ENCODE measurements at places on chromosomes 16 and 17. TPM values are rescaled to one million over a fixed set of nuclear protein-coding genes. Genes with fewer than 3 reads are reported as not detected.

- DNase-seq = peak; percentile 39
Measured at GRCh38 chr16:80852261-80852872, 48.0 kb upstream of the CDYL2 start.

- DNase-seq = peak; percentile 94
Measured at GRCh38 chr17:42120770-42121769, at the start of gene KAT2A. TSS of gene KAT2A (minus strand) at chr17:42121367. CDS start at chr17:42121304, 63 bp downstream.

- DNase-seq = no peak
Measured at GRCh38 chr17:44793885-44794842, 35.4 kb downstream of the ADAM11 start.

GRCh38 chr16:56709443-56710040 is 20.4 kb upstream of the NUP93 start:
- no peak for DNase-seq

DNA sequence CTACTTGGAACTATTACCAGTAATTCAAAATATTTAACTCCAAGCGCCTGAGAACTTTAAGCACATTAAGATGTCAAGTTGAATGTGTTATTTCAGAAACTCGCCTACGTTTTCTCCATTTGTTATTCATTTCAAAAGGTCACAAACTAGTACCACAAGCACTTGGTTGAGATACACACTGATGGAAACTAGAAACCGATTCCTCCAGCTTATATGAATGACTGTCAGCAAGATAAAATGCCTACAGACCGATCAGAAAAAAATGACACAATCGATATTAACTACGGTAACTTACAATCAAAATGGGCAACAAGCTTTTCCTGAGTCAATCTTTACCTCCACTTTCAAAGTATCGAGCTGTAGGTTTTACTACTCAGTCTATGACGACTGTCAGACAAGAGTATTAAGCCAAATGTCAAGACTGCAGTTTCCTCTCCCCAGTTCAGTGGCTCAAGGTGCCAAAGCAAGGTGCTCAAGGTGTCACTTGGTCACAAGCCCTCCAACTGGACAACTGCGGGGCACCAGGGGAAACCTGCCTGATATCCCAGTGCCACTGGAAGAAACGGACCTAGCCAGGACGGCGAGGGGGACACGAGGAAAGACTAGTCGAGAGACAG is 678 bp downstream of the SRP68 start:
- no peak for DNase-seq

DNA sequence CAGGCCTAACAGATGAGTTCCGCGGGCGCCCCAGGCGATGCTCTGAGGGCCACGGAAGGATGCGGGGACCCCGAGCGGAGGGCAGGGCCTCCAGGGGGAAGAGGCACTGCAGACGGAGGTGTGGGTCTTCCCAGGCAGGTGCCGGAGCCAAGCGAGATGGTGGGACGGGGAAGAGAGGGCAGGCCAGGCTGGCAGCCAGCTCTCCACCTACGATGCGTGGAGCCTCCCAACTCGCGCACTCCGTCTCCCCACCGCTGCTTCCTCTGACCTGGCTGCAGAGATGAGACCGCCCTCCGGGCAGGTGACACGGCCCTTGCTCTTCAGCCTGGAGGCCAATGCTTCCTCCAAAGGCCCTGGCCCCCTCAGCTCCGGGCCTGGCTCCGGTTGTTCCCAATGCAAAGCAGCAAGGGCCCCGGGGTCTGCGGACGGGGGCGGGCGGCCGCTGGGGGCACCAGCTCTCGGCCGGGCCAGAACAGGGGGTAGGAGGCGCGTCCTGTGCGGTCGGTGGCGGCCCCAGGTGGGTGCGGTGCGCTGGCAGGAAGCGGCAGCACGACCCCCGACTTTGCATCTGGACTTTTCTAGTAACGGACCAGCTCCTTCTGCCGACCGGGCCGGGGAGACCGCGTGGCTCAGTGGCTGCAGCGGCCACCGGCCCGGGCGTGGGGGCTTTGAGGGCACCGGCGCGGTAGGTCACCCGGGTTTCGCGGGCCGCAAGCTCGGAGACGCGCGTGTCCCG is 1.5 kb upstream of the SOX8 start:
- DNase-seq = peak; percentile 59

DNA sequence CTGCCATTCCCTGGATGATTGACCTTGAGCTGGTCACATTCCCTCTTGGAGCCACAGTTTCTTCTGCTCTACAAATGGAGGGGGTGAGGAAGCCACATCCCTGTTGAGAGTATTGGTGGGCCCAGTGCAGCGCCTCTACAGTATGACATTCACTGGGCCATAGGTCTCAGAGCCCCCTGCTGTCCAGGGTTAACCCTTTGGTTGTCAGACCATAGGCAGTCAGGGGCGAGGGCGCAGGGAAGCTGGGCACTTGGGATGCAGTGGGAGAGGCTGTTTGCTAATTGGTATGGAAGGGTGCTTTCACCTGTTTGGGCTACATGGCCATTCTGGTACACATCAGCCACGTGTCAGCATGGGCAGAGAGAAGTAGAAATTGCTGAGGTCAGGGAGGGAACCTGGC is 27.3 kb upstream of the WFDC1 start:
- no peak for DNase-seq

DNA sequence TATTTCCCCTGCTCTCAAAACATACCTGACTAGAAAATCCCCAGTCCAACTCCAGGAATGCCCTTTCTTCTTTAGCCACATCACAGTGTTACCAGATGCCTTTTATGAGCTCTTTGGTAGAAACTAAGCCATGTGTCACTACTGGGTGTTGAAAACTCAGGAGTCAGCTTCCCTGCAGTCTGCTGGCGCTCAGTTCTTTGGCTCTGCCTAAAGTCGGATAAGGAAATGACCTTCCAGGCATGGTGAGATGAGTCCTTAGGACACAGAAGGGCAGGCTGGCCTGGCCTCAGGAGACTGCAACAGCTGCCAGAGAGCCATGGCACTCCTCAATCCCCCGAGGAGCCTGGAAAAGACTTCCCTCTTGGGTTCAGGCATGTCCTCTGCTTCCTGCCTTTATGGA is 89.1 kb downstream of the CDH13 start:
- peak; percentile 78 for DNase-seq

DNA sequence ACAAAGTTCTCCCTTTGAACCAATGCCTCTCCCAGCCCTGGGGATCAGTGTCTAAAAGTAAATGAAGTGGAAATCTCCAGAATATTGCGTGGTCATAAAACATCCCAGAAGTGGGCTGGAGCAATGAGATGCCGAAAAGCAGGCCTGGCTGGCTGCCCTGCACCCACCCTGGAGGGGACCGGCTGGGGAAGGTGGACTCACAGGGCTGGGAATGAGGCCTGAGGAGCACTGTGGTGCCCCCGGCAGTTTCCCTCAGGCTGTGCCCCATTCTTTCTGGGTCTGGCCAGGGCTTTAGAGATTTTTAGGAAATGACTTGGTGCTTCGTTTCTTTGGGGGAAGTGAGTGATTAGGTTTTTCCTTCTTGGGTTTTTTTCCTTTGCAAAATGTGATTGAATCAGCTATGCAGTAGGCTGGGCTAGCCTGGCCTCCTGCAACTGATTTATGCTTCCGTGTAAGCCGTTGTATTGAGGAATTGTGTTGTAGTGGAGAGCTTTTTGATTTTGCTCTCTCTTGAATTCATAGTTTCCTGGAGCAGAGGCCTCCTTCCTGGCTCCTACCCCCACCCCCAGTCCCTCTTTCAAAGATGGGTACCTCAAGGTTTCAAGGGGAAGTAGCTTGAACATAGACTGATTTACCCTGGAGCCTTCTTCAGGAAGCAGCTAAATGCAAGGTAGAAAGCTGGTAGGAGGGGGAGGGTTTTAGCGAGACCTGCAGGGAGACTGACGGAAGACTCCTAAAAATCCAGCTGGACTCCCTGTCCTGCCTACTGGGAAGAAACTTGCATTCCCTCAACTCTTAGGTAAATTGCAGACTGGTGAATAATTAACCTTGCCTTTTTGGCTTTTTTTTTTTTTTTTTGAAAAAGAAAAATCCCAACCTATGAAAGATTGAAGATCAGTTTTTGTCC is 170.2 kb downstream of the RAB11FIP4 start:
- DNase-seq = no peak

DNA sequence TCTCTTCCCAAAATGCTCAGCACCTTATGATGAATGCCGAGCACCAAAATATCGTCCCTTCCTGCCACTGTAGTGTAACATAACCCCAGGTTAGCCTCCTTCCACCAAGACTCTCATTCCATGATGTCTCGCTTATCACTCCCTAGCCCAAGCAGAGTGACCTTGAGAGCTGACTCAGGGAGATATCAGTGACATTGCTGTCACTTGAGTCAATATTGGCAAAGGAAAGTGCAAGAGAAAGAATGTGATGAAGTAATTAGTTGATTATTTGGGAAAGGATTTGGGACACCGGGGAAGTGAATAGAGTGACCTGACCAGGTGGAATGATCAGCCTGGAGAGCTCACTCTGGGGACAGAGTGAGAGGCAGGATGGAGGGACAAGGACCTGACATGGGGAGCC is 2.6 kb upstream of the ANKFN1 start:
- no peak for DNase-seq

DNA sequence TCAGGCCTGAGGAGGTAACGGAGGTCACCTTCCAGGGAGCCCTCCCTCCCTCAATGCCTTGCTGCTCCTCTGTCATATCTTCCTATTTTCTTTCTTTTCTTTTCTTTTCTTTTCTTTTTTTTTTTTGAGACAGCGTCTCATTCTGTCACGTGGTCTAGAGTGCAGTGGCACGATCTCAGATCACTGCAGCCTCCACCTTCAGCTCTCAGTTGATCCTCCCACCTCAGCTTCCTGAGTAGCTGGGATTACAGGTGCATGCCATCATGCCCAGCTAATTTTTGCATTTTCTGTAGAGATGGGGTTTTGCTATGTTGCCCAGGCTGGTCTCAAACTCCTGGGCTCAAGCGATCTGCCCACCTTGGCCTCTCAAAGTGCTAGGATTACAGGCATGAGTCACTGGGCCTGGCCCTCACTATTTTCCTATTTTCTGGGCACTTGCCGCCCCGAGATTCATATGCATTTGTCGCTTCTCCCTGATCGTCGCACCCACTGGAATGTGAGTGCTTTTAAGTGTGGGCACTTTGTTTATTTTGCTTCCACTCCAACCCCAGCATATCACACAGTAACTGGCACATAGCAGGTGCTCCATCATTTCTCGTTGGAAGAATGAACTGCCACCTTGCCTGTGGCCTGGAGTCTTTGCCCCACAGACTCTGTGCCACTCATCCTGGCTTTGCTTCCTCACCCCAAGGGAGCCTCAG is 31.7 kb downstream of the CPNE2 start:
- DNase-seq = no peak

DNA sequence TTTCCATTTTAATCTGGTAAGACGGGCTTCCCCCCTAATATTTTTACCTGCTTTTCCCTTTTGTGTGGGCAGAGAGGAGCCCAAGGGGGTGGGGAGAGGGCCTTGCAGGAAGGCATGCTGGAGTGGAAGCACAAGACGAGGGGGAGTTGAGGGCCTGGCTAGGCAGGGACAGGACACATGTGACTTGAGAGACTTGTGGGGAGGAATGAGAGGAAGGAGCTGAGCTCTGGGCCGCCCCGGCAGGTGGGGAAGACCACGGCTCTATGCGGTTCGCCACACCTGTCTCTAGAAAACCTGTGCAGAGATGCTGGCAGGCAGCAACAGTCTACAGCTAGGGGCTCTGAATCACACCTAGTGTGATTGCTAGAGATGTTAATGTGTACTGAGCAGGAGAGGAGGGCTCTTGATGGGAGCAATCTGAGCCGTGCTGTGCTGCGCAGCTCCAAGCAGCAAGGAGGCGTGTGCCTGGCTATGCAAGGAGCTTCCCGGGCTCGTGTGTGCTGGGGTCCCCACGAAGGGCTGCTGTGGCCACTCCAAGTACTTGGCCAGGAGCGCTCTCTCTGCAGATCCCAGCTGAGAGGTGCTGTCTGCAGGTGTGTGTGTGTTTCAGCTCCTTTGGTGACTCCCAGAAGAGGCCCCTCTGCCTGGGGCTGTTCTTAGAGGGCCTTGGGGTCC is 50.2 kb downstream of the PDPK1 start:
- no peak for DNase-seq

GRCh38 chr16:9996221-9996620 is 186.0 kb downstream of the GRIN2A start:
- DNase-seq = no peak

DNA sequence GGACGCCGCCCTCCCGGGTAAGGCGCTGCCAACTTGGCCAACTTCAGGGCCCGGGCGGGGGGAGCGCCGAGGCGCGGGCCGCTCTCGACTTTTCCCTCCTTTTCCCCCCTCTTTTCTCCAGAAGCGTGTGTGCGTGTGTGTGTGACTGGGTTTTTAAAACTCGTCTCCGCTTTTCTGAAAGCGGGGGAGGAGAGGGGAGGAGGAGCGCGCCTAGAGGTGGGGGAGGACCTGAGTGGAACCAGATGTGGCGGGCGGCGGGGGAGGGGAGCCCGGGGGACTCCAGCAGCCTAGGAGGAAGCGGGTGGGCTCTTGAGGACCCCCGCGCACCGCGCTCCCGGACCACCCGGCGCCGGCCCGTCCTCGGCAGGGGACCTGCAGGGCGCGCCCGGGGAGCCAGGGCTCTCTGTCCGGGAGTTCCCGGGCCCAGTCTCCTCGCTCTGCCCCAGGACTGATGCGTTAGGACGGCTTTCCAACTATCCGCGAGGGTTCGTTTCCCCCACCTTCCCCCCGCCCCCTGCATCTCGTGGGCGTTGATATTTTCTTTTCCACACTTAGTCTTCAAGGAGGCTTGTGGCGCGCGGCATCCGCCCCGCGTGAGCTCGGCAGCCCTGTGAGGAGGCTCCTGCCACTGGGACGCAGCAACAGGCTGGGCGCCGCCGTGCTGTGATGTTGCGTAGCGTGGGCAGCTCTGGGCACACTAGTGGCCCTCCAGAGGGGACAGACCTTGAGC is 599 bp downstream of the MRC2 start:
- DNase-seq = peak; percentile 85

- DNase-seq = no peak
Measured at GRCh38 chr17:51006601-51007000, 114.1 kb downstream of the SPAG9 start.

DNA sequence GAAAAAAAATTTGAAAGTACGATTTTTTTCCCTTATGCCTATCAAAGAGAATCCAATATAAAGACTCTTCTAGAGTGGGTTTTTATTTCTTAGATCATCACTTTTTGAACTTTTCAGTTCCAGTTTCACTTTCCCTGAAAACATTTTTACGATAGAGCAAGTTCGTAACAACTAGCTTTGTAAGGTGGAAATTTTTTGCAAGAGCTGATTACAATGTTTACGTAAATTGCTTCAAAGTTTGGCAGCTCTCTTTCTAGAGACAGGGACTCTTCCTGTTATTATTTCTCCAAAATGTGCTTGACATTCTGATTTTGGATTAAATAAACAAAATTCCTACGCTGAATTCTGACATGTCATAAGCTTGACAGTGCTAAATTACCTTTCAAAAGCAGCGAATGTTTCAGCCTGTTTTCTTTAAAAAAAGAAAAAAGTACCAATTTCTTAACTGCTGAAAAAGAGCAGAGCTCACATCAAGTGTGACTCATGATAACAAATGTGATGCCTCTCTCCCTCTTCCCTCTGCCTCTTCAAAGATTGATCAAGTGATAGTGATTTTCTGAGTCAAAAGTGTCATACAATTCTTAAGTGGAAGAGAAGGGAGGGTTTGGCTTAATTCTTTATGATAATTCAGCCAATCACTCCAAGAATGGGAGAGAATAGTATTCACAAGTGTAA is 175.2 kb downstream of the KCNJ2 start:
- DNase-seq = no peak

C1QL1 gene
- total RNA-seq = 0.81 TPM

SAMD14 gene
- 3.3 TPM for total RNA-seq

DNAAF1 gene
- 0.14 TPM for total RNA-seq

CAPN15 gene
- 15.4 TPM for total RNA-seq

KIF18B gene
- total RNA-seq = 1.1 TPM

TMEM114 gene
- total RNA-seq = not detected

TBKBP1 gene
- total RNA-seq = 20.4 TPM

ABCA9 gene
- total RNA-seq = 24.8 TPM

SLFN12L gene
- total RNA-seq = 1.0 TPM

HAGH gene
- 136 TPM for total RNA-seq

TMEM238L gene
- total RNA-seq = not detected
